ENCODE measurements at places on chromosomes 7 and 10.

DNA sequence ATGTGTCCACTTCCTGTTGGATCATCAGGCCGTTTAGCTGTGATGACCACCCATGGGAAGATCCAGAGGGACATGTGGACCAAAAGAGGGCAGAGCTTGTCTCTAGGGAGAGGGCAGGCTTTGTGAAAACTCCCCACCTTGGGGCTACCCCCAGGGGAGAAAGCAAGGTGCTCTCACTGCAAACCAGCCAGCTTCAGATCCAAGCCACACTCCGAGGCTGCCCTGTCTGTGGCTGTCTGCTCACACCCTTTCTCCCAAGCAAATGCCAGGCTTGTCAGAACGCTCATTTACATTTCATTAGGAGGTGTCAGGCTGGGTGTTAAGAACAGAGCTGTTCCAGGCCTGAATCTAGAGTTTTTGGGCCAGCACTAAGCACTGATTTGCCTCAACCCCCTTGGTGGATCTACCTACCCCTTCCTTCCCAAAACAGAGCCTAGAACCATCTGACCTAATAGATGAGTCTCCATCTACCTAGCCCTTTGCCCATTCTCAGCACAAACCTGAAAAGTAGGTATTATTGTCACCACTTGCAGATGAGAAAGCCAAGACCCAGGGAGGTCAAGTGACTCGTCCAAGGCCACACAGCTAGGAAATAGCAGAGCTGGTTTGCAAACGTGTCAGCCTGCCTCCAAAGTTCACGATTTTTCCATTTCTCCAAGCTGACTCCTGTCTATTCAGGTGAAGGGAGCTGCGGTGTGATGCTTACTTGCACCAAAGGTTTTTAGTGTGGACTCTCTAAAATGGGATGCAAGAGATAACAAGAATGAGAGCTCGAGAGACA lies 130.9 kb downstream of the EMX2 start:
- no peak for DNase-seq

GRCh38 chr7:89073776-89074175 lies 278.2 kb upstream of the TEX47 start:
- no peak for DNase-seq

GRCh38 chr7:154804449-154804848 lies 198.5 kb downstream of the PAXIP1 start:
- DNase-seq, result no peak

DNA sequence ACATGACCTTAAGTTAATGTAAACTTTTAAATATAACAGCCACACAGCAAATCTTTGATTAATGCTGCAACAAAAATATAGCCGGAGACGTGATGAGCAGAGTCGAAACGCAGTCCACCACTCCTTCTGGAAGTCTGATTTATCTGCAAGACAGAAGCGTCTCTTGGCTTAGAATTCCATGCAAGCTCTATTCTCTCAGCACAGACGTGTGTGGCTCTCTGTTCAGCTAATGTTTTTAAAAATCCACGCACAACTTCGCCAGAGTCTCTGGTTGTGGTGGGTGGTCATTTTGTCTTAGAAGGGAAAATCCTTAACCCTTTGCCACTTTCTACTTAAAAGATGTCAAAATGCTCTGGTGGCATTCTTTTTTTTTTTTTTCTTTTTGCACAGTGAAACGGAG lies 438.0 kb upstream of the MGMT start:
- DNase-seq, result no peak

- DNase-seq, result no peak
These were observed 37.3 kb upstream of the SEMA3D start for GRCh38 chr7:85224171-85224570.

DNA sequence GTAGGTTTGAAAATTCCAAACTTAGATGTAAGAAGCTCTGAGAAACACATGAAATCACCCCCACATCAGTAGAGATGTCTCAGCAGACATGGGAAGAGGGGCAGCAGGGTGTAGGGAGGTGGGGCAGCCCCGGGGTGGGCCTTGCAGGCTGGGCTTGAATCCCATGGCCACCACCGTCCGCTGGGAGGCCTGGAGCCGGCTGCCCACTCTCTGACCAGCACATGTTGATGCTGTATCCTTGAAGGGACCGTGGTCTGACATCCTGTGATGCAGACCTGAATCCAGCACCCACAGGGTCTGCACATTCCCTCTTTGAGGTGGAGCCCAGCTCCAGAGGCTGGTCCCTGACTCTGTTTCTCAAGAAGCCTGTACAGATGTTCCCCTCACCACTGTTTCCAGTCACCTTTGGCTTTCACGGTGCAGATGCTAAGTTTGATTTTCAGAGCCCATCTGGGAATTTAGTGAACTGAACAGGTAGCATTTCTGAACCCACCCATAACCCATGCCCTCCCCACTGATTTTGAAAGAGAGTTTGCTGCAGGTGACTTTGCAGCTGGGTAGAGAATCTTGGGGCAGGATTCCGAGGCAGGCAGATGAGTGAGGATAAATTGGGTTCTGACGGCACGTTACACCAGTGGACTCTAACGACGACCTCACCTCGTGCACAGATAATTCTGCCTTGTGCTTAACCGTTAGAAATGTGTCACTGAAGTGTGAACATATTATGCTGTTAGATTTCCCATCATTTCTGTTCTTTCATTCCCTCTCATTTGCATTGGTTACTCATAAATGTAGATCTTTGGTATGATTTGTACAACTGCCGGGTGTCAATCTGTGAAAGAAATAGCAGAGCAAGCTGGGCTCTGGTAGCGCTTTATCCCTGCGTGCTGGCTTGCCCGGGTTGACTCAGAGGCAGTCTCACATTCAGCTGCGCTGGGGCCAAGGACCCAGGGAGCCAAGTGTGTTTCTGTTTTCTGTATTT lies 45.7 kb downstream of the IKZF1 start:
- no peak for DNase-seq

- DNase-seq, result no peak
These were observed 91.5 kb downstream of the FAM53B start for GRCh38 chr10:124652701-124653100.

DNA sequence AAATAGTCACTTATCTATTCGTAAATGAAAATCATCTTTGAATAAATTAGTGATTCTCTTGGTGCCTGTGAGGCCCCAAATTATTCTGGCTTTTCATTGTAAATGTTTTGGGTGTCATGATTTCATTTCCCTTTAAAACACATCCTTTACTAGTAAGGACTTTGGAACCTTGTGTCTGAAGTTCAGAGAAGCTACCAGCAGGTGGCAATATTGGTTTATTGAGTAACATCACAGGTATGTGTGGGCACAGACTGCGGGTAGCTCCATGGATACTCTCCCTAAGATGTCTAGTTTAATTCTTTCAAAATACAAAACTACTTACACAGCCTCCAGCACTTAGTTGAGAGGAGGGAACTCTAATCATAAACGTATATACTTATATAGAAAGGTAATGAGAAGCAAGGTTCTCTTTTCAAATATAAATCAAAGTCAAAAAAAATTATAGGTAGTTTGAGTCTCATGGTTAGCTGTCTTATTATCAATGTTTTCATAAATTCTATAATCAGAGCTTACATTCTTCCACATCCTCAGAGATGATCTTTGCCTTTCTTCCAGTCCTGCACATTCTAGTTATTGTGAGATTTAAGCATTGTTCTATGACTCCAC lies 449.6 kb downstream of the GRM8 start:
- DNase-seq, result peak; percentile 81

GRCh38 chr10:3169673-3170072 lies 2.9 kb downstream of the PITRM1 start:
- DNase-seq, result no peak

- DNase-seq, result peak; percentile 71
These were observed 1.7 kb downstream of the DPY19L1 start for GRCh38 chr7:35035511-35035961.

GRCh38 chr10:62690703-62691102 lies 113.8 kb upstream of the ADO start:
- DNase-seq, result no peak

- DNase-seq, result peak; percentile 97
These were observed 26.5 kb downstream of the TNRC18 start for GRCh38 chr7:5396999-5397663.

- no peak for DNase-seq
These were observed 11.8 kb downstream of the MMRN2 start for GRCh38 chr10:86945361-86946212.

Measured in RPMI8226 (cell line).